ENCODE measurements at places on chromosomes 11 and 22.

GRCh38 chr22:23767673-23768548, at the start of gene CHCHD10:
Gene CHCHD10, minus strand, starts transcription at chr22:23767972. Its CDS starts 98 bp downstream, at chr22:23767874.
- DNase-seq: peak; percentile 74

DNA sequence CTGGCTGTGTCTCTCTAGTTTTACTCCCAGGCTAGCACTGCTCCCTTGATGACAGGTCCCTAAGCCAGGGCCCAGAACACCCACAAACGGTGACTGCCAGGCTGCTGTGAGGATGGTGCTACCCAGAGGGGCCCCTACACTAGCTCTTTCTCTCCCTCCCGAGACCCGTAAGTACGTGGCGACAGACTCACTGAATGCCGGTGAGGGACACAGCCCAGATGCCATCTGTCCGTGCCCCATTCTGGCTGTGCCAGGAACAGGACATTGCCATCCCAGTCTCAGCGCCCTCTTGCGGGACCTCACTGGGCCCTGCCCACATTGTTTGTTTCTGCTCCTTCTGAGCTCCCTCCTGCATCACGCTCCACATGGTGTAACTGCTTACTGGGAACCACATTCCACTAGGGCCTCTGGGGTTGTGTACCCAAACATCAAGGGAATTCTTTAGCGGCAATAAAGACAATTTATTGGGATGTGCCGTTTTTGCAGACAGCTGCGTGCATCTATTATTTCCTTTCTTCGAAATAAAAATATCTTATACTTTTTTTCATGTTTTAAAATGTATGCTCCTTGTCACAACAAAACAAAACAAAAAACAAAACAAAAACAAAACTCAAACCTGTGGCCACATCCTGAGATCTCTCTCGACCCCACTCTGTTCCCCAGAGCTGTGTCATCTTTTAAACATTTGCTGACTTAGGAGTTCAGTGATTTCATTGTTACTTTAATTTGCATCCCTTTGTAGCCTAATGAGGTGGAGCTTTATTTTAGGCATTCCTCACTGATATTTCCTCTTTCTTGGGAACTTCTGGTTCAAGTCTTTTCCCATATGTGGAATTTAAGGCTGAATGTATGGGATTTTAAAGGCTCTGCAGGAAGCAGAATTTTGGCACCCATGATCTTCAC, 4.4 kb upstream of the TPCN2 start:
- peak; percentile 13 for DNase-seq

GRCh38 chr11:128304666-128305485, 282.5 kb downstream of the ETS1 start:
- peak; percentile 77 for DNase-seq

- DNase-seq: no peak
These were observed 1342.7 kb upstream of the TENM4 start for GRCh38 chr11:80783561-80783960.

GRCh38 chr22:36887162-36887561, 26.3 kb upstream of the CSF2RB start:
- peak; percentile 33 for DNase-seq

DNA sequence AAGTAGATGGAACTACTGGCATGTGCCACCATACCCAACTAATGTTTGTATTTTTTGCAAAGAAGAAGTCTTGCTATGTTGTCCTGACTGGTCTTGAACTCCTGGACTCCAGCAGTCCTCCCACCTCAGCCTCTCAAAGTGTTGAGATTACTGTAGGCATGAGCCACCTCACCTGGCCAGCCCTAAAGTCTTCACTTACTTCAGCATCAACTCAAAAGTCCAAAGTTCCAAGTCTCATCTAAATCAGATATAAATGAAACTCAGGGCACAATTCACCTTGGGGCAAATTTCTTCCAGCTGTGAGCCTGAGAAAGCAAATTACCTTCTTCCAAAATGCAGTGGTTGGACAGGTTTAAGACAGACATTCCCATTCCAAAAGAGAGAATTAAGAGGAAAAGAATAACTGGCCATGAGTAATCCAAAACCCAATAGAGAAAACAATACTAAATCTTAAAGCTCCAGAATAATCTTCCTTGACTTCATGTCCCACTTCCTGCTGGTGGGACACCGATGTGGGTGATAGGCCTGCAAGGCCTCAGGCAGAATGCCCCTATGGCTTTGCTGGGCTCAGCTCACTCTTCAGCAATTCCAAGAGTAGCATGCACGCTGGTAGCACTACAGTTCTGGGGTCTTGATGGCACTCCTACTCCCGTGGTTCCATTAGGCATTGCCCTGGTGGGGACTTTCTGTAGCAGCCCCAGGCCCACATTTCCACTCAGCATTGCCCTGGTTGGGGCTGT, 50.3 kb downstream of the TUG1 start:
- no peak for DNase-seq

Measured in CD4-positive, alpha-beta T cell treated with Interleukin-12 subunit alpha and Interleukin-12 subunit beta, for 1 hour (primary cell).